ENCODE measurements at places on chromosomes 2 and 18. TPM values are rescaled to one million over a fixed set of nuclear protein-coding genes. Genes with fewer than 3 reads are reported as not detected.

DNA sequence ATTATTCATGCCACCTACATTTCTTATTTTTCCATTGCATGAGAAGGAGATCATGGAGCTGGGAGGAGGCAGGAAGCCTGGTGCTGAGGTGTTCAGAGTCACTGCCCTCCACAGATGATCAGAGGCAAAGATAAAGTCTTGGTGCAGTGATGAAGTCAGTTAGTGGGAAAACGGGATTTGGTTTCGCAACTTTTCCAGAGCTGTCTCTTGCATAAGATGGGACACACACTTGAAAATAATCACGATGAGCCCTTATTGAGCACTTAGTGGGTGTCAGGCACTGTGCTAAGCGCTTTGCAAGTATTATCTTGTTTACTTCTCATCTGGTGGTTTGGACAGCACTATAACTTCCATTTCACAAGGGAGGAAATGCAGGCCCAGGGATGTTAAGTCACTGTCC, 222.1 kb upstream of the SMAD2 start:
- H3K4me3 ChIP-seq = no peak overlapping the region
- H3K4me1 ChIP-seq = peaks cover 6% of the 10 kb centered on the region
- no peaks in the 10 kb centered on the region for H3K27me3 ChIP-seq
- DNase-seq = peak; percentile 10
- H3K36me3 ChIP-seq = no peaks in the 10 kb centered on the region
- H3K27ac ChIP-seq = no peak overlapping the region

- no peaks in the 10 kb centered on the region for H3K36me3 ChIP-seq
- DNase-seq = no peak
- H3K4me1 ChIP-seq = no peaks in the 10 kb centered on the region
- no peak overlapping the region for H3K27ac ChIP-seq
Measured at GRCh38 chr2:129752686-129753085, 226.8 kb upstream of the RAB6C start.

- peaks cover 47% of the 10 kb centered on the region for H3K4me1 ChIP-seq
- no peaks in the 10 kb centered on the region for H3K27me3 ChIP-seq
- H3K36me3 ChIP-seq = no peaks in the 10 kb centered on the region
- peak overlapping the region; percentile 100 for H3K27ac ChIP-seq
- DNase-seq = no peak
Measured at GRCh38 chr18:32091325-32091723, 350 bp upstream of the RNF138 start.

- H3K4me3 ChIP-seq = no peak overlapping the region
- no peak for DNase-seq
- no peaks in the 10 kb centered on the region for H3K27me3 ChIP-seq
Measured at GRCh38 chr2:81481994-81482368, 1177.4 kb upstream of the LRRTM1 start.

GRCh38 chr2:145080426-145080825, 560.5 kb upstream of the ZEB2 start:
- no peak overlapping the region for H3K27ac ChIP-seq
- DNase-seq = no peak
- no peaks in the 10 kb centered on the region for H3K27me3 ChIP-seq
- no peaks in the 10 kb centered on the region for H3K4me1 ChIP-seq
- no peak overlapping the region for H3K4me3 ChIP-seq

DNA sequence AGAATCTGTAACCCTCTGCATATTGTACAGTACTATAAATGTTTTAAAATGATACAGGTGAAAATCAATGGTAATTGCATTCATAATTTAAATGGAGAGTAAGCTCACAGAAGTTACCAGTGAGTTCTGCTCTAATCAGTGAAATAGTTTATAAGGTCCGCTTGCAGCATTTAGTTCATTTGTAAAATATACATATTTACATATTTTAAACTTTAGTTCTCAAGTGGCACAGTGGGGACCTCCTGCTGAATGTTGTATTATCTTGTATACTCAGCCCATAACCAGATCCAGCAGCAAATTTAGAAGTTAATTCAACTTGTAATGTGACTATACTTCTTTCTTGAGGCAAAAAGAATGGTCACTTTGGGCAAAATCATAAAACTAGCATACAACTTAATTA, 41.7 kb upstream of the TBR1 start:
- H3K4me3 ChIP-seq = no peak overlapping the region
- H3K27ac ChIP-seq = no peak overlapping the region
- no peaks in the 10 kb centered on the region for H3K4me1 ChIP-seq
- no peaks in the 10 kb centered on the region for H3K36me3 ChIP-seq
- H3K27me3 ChIP-seq = no peaks in the 10 kb centered on the region
- DNase-seq = no peak

GRCh38 chr2:22056621-22057132, 932.9 kb downstream of the TDRD15 start:
- no peaks in the 10 kb centered on the region for H3K36me3 ChIP-seq
- no peaks in the 10 kb centered on the region for H3K27me3 ChIP-seq
- DNase-seq = no peak
- H3K4me3 ChIP-seq = no peak overlapping the region
- H3K4me1 ChIP-seq = no peaks in the 10 kb centered on the region

DNA sequence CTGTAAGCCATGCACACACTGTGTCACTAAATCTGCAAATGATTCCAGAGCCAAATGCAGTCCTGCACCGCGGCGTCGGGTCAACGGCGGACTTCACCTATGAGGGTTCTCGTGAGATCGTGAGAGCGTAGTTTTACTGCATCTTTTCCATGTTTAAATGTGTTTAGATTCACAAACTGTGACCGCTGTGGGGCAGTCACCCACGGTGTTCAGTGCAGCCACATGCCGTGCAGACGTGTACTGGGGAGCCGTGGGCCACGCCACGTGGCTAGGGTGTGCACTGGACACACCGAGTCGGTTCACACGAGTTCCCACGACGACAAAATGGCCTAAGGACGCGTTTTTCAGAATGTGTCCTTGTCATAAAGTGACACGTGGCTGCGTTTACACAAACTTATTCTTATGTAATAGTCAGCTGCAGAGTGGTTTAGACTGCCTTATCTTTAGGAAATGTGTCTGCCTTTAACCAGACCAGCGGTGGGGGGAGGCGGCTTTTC, 34.1 kb downstream of the NFATC1 start:
- no peak overlapping the region for H3K4me3 ChIP-seq
- H3K27ac ChIP-seq = no peak overlapping the region
- no peaks in the 10 kb centered on the region for H3K36me3 ChIP-seq
- no peaks in the 10 kb centered on the region for H3K27me3 ChIP-seq

DNA sequence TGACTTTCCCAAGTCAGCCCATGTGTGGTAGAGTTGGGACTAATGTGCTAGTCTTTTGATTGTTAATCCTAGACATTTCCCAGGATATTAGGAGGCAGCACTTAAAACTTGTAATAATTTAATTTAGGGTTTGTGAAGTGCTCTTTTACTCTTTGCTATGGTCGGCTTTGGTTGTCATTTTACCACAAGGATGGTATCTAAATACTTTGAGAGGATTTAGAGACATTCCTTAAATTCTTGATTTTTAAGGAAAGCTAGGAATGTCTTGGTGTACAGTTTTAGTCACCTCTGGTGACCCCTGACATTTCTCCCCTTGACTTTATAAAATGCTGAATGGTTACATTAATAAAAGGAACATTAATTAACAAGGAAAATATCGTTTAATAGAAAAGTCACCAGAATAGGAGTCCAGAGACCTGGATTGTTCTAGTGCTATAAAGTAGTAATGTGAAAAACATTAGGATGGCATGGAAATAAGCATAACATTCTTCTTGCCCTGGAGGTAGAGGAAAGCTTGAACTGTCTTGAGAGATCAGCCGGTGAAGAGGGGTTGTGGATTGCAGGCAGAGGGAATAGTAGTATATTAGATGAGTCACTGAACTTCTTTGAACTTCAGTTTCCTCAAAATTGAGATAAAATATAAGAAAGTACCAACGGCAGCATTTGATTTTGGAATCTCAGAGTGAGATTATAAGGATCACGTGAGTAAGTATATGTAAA, 209.2 kb downstream of the MCFD2 start:
- H3K4me1 ChIP-seq = peaks cover 26% of the 10 kb centered on the region
- peak overlapping the region; percentile 11 for H3K27ac ChIP-seq
- no peak overlapping the region for H3K4me3 ChIP-seq
- H3K36me3 ChIP-seq = no peaks in the 10 kb centered on the region
- no peaks in the 10 kb centered on the region for H3K27me3 ChIP-seq

DNA sequence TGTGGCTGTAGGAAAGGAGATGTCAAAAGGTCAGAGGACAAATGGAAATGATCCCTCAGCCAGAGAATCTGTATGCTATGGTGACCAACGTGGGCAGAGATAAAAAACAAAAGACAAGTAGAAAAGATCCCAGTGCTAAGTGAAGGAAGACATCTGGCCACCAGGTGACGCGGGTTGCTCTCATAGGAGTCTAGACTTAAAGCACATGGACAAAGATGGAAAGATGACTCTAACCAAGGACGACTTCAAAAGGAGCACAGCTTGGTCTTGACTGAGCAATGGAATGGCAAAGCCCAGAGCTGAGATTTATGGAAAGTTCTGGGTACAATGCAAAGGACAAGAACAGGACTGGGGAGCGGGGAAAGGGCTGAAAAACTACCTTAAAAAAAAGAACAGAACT, 96.8 kb downstream of the CLIP4 start:
- H3K27ac ChIP-seq = no peak overlapping the region
- H3K4me3 ChIP-seq = no peak overlapping the region
- no peak for DNase-seq
- no peaks in the 10 kb centered on the region for H3K27me3 ChIP-seq
- H3K36me3 ChIP-seq = no peaks in the 10 kb centered on the region

DNA sequence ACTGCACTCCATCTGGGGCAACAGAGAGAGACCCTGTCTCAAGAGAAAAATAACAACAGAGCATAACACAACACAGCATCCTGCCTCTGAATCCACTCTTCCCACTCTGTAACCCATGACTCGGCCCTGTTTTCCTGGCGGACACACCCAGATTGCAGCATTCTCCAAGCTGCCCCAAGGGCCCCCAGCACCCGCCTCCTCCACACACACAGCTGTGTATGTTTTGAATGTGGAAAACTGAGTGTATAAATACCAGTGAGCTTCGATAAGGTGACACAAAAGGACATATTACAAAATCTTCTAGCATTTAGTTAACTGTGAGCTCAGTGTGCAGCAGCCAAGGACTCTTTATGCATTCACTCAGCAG, 13.0 kb downstream of the IMPA2 start:
- DNase-seq = no peak
- peak overlapping the region; percentile 62 for H3K27ac ChIP-seq
- H3K4me1 ChIP-seq = peaks cover 18% of the 10 kb centered on the region
- no peaks in the 10 kb centered on the region for H3K36me3 ChIP-seq
- no peak overlapping the region for H3K4me3 ChIP-seq

- H3K27me3 ChIP-seq = no peaks in the 10 kb centered on the region
- H3K36me3 ChIP-seq = no peaks in the 10 kb centered on the region
- no peak for DNase-seq
- no peaks in the 10 kb centered on the region for H3K4me1 ChIP-seq
- H3K4me3 ChIP-seq = no peak overlapping the region
- no peak overlapping the region for H3K27ac ChIP-seq
Measured at GRCh38 chr2:201969938-201970785, 63.5 kb upstream of the FZD7 start.

DNA sequence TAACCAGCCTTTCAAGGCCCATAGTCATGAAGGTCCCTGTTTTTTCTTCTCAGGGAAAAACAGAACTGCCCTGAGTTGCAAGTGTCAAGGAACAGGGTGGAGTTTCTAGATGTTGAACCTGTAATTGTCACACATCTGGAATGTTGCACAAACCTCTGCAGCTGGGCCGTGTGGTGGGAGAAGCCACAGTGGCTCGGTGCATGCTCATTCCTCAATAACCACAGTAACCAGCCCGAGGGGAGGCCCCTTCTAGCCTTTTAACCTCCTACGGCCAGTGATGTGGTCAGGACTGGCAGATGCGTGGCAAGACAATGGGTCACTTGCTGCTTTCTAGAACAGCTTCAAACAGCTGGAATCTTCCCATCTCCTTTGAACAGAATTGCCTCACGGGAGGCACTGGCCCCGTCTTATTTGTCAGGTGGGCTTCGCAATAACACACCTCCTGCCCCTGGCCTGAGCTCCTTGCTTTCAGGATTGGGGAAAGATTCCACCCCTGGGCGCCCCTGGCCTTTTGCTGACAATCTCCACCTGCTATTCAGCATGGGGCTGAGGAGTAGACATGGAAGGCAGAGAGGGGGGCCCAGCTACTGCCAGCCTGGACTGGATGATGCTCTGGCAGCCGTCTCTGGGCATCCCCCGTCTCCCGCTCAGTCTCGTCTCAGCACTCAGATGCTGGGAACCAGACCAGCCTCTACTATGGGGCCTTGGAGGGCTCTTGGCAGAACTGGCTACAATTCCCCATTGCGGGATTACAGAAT, 102.9 kb downstream of the KLHL29 start:
- DNase-seq = no peak
- H3K36me3 ChIP-seq = no peaks in the 10 kb centered on the region
- no peak overlapping the region for H3K27ac ChIP-seq
- no peak overlapping the region for H3K4me3 ChIP-seq
- H3K4me1 ChIP-seq = no peaks in the 10 kb centered on the region

Gene RND3
- 28.3 TPM for total RNA-seq

Gene AQP12B
- total RNA-seq = not detected

Gene SCN3A
- total RNA-seq = 0.35 TPM

Gene GNAL
- total RNA-seq = 1.8 TPM

Gene NT5DC4
- 1.1 TPM for total RNA-seq

Gene C2orf72
- 0.67 TPM for total RNA-seq
